ENCODE measurements at places on chromosomes 3 and 15.
A peak's percentile ranks its signal among the peaks of the same experiment; 100 is the strongest.

GRCh38 chr15:30953731-30954378 lies 37.6 kb downstream of the MTMR10 start:
- peak; percentile 54 for DNase-seq

- no peak for DNase-seq
Observed at GRCh38 chr3:127053979-127054378, 71.1 kb downstream of the PLXNA1 start.

GRCh38 chr3:100975714-100976113 lies 17.5 kb downstream of the ABI3BP start:
- DNase-seq: no peak

DNA sequence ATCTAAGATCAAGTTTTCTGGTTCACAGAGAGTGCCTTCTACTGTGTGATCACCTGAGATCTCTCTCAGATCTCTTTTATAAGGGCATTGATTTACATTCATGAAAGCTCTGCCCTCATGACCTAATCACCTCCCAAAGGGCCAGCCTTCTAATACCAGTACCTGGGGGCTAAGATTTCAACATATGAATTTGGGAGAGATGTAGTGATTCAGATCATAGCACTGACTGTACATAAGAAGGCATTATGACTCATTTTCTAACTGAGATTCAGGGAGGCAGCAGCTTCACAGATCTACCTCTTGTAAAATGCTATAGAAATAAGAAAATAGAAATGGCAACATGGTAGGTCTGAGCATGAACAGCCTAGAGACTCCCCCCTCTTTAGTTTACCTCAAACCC lies 39.6 kb downstream of the VGLL3 start:
- DNase-seq: peak; percentile 20

GRCh38 chr3:72175296-72175858 lies 390.4 kb upstream of the PROK2 start:
- no peak for DNase-seq

DNA sequence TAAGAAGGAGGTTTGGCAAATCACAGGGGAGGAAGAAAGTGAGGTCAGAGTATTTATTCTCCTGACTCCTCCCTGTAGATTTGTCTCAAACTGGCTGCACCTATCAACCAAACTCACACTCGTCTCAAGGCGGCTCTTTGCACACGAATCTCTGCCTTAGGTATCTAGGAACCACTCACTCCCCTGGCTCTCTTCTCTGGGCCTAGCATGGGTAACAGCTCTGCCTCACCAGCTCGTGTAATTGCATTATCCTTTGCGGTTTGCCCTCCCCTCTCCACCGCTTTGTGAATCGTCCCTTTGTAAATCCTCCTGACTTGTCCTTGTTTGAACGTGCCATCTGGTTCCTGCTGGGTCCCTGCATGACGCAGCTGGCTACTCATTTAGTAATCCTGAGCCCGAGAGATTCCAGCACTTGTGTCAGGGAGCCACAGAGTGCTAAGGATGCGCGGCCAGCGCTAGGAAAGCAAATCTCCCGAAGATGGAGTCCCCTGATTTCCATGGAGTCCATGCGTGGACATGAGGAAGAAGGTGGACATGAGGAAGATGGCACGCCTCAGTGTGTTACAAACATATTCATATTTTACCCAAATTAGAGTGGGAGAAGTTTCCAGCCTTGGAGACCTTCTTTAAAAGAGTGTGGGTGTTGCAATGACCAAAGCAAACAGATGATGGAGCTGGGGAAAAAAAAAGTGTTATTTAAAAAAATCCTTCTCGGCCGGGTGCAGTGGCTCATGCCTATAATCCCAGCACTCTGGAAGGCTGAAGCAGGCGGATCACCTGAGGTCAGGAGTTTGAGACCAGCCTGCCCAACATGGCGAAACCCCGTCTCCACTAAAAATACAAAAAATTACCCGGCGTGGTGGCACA lies 26.7 kb downstream of the NRROS start:
- no peak for DNase-seq

GRCh38 chr15:69060744-69061143 lies 46.2 kb downstream of the NOX5 start:
- no peak for DNase-seq

All from amniotic stem cell (primary cell).